Left lung (tissue), 14 donors: ENCODE measurements at places on chromosomes 13 and 19.

GRCh38 chr13:28820099-28821051, at the start of gene MTUS2:
Gene MTUS2 (plus strand): TSS chr13:28820339.
- no peak for DNase-seq

- no peak for DNase-seq
Observed at GRCh38 chr19:35069696-35070095, 28.2 kb downstream of the HPN start.

DNA sequence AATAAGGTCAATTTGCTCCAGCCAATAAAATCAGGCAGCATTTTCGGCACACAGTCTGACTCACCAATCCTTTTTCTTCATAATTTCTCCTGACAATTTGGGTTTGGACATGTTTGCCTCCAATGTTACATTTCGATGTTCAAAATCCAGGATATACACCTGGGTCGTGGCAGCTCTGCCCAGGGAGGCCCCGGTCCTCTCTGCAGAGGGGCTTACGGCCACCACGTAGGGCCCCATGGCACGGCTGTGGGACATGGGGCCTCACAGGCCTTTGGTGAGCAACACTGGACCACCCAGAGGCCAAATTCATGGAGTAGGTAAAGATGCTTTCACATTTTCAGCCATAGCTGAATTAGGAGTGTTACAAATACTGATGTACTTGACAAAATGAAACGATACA, 25.4 kb downstream of the IRS2 start:
- no peak for DNase-seq

GRCh38 chr19:50818859-50819472, 4.6 kb downstream of the KLK1 start:
- no peak for DNase-seq

GRCh38 chr19:33005440-33005839, 33.4 kb downstream of the FAAP24 start:
- peak; percentile 37 for DNase-seq

DNA sequence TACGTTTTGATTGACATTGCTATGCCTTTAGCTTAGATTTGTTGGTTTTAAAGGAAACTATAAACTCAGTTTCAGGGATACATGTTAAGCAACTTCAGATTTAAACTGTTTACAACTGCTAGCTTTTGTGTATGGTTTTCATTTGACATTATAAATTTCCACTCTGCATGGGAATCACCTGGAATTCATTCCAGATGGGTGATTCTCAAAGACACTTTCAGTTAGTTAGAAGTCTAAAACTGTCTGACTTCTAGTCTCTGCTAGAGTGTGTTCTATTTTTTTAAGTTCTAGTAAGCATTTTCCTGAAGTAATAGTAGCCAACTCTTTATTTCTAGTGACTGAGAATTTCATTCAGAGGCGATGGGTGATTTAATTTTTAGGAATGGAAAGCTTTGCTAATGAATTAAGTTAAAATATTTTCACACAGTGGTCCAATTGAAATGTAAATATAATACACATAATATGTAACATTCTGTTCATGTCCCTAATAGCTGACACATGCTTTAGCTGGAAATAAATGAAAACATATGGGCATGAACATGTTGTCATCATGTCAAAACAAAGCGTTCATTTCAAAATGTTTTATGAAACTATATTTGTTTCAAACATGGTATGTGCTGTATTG, 58.3 kb upstream of the CSNK1A1L start:
- DNase-seq, result no peak

DNA sequence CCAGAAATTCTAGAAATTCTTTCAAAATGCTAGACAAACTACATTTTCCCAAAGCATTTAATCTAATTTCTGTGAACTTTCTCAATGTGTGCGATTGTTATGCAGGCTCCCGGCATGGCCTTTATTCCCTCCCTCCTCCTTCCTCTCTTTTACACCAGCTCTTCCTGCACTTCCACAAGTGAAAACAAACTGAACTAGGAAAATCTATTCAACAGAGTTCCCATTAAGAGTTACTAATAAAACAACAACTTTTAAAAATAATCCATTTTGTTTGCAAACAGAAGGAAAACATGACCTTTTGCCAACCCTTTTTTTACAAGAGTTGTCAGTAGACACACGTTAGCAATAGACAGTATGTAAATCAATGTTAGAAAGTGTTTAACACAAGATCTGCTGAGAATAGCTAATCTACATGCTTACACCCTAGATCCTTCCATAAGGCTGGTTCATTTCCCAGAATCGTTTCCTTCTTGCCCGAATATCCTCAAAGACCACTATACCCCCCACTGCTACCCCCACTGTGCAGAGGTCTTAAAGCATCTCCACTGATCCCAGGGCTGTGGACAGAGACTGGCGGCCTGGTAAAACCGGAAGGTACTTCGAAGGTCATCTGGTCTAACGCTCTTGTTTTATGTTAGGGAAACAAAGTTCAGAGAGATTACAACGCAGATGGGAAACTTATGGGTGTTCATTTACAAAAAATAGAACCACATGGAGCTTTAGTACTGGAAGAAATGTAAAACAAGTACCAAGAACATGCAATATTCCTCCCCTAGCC, 98.0 kb downstream of the FOXO1 start:
- DNase-seq, result no peak

DNA sequence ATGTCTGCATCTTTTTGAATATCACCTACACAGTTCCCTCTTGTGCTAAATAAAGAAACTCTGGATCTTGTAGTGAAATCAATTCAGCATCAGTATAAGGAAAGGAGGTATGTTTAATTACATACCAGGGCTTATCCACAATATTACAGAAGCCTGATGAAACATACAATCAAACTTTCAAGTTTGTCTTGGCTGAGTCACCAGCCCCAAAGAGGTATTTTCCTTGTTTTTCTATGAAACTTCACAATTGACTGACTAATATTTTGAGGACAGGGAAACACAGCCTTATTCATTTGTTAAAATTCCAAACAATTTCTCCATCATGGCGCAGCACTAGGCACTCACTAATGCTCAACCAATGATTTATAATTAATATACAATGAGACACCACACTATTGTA, 952.4 kb downstream of the PCDH17 start:
- DNase-seq, result no peak

- DNase-seq, result no peak
Observed at GRCh38 chr19:58569943-58570670, 3.0 kb downstream of the MZF1 start.

DNA sequence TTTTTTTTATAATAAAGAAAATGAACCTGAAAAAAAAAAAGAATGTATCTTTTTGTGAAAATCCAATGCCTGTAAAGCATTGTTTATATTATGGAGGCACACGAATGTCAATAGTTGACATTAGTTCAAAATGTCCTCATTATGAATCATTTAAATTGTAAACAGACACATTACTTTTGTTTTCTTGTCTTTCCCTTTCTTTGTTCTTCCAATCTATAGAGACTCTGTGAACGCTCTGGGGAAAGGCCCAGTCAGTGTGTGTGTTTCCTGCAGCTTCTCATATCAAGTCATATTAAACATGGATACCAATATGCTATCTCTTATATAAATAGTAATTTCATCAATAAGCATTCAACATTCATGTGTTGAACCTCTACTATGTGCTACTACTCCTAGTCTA, 193.1 kb downstream of the KCTD12 start:
- no peak for DNase-seq

GRCh38 chr13:45516757-45517156, 52.0 kb downstream of the COG3 start:
- no peak for DNase-seq

GRCh38 chr19:45175515-45176345, 2.3 kb downstream of the TRAPPC6A start:
- no peak for DNase-seq
